Stimulated activated CD4-positive, alpha-beta T cell treated with anti-CD3 and anti-CD28 coated beads, Interleukin-12 subunit alpha, Interleukin-12 subunit beta, amount 100 ng/mL, for 48 hours (primary cell): ENCODE measurements at places on chromosomes 7 and 10.

DNA sequence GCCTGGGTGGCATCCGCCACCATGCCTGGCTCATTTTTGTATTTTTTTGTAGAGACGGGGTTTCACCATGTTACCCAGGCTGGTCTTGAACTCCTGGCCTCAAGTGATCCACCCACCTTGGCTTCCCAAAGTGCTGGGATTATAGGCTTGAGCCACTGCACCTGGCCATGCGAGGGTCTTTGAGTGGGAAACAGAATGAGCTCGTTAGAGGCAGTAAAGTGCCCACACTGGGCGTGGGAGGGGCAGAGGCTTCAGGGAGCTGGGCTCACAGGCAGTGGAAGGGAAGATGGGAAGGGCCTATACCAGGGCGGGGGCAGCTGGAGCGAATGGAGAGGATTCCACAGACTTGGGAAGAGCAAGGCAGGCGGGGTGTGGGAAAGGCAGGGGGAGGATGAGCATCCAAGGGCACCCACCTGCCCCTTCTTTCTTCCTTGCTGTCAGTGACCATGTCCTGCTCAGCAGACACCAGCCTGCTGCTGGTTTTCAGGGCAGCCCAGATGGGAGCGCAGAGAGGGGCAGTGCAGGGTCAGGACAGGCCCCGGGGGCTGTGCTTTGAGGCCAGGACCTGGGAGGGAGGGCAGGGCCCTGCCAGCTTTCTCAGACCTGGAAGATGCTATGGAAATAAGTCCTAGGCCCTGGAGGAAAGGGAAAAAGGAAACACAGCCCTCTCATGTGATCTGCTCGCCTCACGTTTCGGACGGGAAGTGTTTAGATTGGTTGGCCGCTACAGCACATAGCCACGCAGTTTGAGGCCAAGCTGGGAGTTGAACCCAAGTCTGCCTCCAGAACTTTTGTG is 4.2 kb downstream of the FZD9 start:
- no peak for DNase-seq

GRCh38 chr10:88841316-88842111 is 10.1 kb downstream of the ANKRD22 start:
- DNase-seq = no peak

DNA sequence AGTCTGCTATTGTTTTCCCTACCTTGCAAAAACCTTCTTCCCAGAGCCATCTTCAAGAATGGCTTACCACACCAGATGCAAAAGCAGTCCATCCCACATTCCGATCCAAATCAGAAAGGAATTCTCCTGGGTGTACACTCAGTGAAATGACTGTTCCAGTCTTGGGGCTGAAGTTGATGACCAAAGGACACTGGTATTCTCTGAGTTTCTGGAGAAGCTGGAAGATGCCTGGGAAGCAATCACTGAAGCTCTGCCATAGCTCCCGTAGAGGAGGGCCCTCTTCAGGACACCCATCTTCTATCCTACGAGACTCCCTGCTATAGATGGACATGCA is 155.7 kb downstream of the LCOR start:
- no peak for DNase-seq

- no peak for DNase-seq
Measured at GRCh38 chr10:83522456-83522855, 616.9 kb upstream of the GHITM start.

DNA sequence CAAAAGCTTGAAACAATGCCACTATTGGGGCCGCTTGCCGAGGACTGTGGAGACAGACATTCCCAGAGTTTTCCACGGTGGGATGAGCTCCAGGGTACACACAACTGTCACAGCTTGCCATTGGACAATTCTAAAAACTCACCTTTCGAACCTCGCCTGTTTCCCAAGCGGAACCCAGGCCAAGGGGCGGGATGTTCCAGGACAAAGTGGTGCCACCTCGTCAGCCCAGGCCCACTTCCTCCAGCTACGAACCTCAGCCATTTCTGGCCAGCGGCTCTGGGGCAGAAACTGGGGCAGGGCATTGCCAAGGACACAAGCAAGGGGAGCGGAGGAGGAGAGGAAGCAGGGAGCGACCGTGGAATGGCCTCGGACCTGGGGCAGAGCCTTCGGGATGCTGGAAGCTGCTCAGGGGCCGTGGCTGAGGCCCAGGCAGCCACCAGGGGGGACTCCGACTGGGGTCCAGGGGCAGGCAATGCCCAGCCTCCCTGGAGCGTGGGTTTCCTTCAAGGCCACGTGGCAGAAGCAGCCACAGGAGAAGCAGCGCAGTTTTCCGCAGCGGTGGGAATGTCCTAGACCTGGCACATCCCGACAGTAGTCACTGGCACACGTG is 44.7 kb upstream of the INSIG1 start:
- DNase-seq = no peak
